ENCODE measurements at places on chromosomes 13 and 19.

DNA sequence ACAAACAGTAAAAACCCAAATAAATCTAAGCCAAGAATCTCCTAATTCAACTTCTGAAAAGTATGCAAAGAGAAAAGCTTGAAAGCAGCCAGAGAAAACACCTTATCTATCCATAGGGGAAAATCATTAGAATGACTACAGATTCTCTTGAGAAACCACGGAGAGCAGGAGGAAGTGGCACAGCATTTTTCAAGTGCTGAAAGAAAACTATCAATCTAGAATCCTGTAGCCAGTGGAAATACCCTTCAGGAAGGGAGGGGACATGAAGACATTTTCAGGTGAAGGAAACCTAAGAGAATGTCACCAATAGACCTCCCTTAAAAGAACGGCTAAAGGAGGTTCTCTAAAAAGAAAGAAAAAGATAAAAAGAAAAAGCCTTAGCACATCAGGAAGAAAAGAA is 66.2 kb upstream of the XPO4 start:
- no peak for DNase-seq

GRCh38 chr13:26996965-26997752 is 174.5 kb downstream of the USP12 start:
- no peak for DNase-seq

- DNase-seq: no peak
Measured at GRCh38 chr13:52786766-52787165, 47.1 kb upstream of the CNMD start.

DNA sequence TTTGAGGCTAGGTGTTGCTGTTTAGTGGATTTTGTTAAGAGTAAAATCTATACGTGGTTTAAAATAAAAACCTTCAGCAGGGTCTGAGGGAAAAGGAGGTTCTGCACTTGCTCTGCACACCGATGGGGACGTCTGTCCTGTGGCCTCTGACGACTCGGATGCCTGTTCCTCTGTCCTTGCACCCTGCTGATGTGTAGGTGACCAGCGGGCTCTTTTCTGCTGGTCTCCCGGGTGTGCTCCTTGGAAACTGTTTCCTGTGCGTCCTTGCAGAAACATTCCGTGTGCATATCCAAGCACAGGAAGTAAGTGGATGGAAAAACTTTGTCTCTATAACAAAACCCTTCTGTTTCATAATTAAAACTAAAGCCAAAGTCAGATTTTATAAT is 3.8 kb downstream of the ATP4B start:
- no peak for DNase-seq

- DNase-seq: no peak
Measured at GRCh38 chr13:99605420-99606323, 104.4 kb downstream of the TM9SF2 start.
